Cortex of kidney (tissue), 1 donor: ENCODE measurements at places on chromosomes 2 and 18.

GRCh38 chr18:60508108-60508507, 135.5 kb upstream of the MC4R start:
- DNase-seq = no peak

GRCh38 chr2:99397266-99397920, 60.2 kb downstream of the EIF5B start:
- DNase-seq = no peak

DNA sequence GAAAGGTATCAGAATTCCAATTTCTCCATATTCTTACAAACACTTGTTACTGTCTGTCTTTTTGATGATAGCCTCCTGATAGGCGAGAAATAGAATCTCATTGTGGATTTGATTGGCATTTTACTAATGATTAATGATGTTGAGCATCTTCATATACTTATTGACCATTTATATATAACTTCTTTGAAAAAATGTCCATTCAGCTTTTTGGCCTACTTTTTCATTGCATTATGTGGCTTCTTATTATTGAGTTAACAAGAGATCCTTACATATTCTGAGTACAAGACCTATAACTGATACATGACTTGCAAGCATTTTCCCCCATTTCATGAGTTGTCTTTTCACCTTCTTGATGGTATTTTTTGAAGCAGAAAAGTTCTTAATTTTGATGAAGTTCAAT, 54.6 kb downstream of the QPCT start:
- no peak for DNase-seq

DNA sequence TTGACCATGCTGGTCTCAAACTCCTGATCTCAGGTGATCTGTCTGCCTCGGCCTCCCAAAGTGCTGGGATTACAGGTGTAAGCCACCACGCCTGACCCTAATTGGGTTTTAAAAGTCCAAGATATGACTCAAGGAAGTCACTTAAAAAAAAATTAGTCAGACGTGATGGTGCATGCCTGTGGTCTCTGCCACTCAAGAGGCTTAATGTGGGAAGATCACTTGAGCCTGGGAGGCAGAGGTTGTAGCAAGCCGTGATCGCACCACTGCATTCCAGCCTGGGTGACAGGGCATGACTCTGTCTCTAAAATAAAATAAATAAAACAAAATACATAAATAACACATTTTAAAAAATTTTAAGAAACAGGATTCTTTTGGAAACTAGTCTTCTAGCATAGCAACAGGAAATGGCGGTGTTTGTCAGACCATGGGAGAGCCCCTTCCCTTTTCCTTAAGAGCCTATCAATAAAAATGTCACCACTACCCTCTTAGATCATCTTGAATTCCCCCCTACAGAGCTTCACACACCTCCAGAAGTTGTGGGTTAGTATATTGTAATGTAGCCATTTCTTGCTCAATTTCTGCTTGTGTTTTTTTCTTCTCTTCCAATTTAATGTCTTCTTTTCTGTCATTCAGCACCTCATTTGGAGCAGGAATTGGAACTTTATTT, 20.1 kb downstream of the SFT2D3 start:
- no peak for DNase-seq

DNA sequence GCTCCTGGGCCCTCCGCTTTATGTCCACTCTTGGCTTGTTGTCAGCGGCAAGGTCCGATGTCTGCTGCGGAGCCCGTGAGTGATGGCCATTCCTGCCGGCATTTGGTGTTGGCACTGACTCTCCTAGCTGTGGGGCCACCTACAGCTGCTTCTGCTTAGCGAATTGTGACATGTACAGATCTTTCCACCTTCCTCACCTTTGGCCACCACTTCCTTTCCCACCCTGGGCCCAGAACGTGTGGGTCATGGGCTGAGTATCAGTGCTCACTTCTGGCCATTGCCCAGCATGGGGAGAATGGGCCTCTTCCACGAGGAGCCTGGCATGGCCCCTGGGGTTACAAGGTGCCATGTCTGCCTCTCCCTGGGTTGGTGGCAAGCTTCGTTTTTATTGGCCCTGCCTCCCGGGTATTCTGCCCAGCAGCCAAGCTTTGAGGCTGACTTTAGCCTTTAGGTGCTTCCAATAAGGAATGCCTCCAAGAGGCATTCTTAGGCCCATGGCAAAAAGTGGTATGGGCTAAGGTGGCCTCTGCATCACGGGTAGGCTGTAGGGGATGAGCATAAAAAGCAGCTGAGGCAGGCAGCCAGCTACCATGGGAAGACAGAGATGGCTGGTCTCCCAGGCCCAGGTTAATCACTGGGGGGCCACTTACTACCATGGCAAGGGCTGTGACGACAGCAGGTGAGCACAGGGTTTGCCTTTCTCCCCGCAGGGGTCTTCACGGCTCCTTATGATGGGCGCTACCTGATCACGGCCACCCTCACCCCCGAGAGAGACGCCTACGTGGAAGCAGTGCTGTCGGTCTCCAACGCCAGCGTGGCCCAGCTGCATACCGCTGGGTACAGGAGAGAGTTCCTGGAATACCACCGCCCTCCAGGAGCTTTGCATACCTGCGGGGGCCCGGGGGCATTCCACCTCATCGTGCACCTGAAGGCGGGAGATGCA, 65.8 kb downstream of the EMILIN2 start:
- DNase-seq = no peak

DNA sequence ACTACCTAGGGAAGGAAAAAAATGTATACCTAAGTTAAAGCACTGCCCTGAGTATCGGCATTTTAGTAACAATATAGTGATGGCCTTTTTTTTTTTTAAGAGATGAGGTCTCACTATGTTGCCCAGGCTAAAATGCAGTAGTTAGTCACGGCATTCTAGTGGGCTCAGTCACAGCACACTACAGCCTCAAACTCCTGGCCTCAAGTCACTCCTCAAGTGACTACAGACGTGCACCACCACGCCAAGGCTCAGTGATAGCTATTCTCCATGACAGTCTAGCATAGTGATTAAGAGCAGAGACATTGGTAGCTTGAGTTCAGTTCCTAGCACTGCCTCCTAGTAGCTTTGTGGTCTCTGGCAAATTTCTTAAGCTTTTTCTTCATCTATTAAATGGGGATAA, 27.6 kb downstream of the UBXN2A start:
- no peak for DNase-seq

- DNase-seq = no peak
Observed at GRCh38 chr2:218849721-218850120, 9.9 kb upstream of the WNT6 start.

GRCh38 chr2:127511090-127511695, 15.1 kb downstream of the IWS1 start:
- DNase-seq = no peak

DNA sequence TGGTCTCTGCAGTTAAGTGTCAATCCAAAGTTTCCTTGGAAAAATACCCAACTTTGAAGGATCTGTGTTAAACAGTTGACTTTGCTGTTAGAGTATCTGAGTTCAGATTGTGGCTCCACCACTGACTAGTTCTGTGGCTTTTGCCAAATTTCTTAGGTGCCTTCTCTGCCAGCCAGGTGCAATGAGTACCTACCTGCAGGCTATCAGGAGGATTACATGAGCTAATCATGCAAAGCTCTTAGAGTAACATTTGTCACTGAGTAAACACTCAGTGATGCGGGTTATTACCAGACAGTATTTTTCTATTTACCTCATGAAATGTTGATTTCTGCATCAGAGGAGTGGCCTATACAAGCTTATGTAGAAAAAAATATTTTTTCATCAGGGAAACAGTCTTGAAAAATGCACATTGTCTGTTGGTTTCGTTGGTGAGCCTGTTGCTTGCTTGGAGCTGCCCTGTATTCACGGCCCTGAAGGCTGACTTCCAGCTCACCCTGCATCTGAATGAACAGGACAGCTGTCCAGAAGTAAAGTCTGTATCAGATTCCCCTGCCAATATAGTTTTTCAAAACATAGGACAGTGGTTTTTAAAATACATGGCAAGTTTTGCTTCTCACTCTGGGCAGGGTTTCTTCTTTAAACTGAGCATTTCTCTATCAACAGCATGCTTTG, 235.1 kb downstream of the CDCA7 start:
- DNase-seq = no peak

GRCh38 chr2:44079686-44080085, 83.9 kb upstream of the LRPPRC start:
- DNase-seq = no peak

GRCh38 chr2:237488901-237489860, 2.1 kb downstream of the MLPH start:
- no peak for DNase-seq

GRCh38 chr2:126898636-126899035, at the start of gene TEX51:
TSS of gene TEX51 (plus strand) at chr2:126898890. CDS start at chr2:126898919, 29 bp downstream.
- no peak for DNase-seq

DNA sequence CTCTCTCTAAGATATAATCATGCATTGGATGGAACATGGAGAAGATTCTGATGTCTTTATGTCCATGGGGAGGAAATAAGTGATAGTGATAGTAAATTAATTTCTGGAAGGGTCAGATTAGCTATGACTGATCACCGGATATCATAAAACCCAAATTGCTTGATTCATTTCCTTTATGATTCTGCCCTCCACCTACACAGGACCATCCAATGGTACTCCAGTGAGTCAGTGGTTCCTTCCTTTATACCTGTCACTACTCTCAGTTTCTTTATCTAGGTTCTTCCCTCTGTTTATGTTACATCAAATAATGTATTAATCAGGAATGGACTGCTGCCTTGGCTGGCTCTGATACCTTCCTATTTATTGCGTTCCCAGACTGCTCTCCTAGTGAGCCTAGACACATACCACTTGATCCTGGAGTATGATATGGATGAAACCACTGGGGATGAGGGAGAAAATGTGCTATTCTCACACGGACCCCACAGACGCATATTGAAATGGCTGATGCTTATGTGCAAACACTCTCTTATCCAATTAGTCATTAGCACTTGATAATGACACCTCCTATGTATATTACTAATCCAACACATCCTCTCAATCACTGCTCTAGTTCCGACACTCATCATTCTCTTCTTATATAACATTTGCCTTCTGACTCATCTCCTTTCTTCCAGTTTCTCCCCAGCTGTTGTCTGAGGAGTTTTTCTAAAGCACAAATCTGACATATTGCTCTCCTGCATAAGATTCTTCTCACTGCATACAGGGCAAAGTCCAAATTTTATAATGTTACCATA, 315.6 kb downstream of the INSIG2 start:
- no peak for DNase-seq

DNA sequence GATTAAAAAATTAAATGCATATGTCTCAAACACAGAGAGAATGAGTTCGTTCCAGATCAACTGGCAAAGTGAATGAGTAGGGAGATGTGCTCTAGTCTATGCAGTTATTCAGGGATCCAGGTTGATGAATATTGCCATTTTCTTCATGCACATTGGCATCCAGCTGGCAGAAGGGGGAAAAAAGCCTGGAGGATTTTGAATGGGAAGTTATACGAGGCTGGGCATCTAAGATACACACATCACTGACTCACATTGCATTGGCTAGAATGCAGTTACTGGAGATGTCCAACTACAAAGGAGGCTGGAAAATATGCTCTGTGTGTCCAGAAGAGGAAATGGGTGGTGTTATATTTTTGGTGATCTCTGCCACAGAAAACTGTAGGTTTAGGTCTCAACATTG, 270.9 kb upstream of the FIGN start:
- DNase-seq = no peak

- no peak for DNase-seq
Observed at GRCh38 chr18:24876266-24876665, 415.8 kb downstream of the HRH4 start.

- DNase-seq = no peak
Observed at GRCh38 chr2:238157506-238158017, 1.2 kb upstream of the ERFE start.

GRCh38 chr2:54114936-54115283, 505 bp upstream of the ACYP2 start:
- DNase-seq = no peak

DNA sequence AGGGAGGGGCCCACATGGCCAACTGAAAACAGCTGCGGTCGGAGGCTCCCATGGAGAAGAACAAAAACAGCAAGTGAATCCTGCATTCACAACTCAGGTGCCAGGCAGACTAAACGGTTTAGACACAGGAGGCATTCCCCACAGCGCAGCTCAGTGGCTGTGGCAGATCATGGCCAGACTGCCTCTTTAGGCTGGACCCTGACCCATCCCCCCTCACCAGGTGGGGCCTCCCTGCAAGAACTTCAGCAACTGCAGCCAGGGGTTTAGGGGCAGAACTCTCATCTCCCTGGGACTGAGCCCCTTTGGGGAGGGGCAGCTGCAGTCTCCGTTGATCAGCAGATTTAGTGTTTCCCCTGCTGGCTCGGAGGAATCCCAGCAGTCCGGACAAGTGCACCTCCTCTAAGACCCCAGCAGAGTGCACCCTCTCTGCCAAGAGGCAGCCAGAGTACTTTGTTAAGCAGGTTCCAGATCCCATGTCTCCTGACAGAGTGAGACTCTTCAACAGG, 346.7 kb downstream of the SS18 start:
- DNase-seq = no peak

DNA sequence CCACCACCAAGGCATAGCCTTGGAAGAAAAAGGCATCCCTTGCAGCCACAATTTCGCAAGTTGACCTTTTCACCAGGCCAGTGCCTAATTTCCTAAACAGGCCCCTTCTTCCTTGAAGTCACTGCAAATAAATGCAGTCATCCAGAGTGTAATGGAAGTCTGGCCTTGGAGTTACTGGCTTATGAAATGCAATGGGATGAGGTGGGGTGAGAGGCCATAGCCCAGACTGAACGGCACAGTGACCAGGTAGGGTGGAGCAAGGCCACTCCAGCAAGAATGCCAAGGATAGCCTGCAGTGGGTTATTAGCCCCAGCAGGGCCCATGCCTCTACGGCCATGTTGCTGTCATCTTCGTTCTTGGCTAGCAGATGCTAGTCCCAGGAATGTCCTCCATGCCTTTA, 68.4 kb downstream of the BCL11A start:
- no peak for DNase-seq

GRCh38 chr2:234679741-234680687, 183.1 kb upstream of the ARL4C start:
- DNase-seq = no peak

DNA sequence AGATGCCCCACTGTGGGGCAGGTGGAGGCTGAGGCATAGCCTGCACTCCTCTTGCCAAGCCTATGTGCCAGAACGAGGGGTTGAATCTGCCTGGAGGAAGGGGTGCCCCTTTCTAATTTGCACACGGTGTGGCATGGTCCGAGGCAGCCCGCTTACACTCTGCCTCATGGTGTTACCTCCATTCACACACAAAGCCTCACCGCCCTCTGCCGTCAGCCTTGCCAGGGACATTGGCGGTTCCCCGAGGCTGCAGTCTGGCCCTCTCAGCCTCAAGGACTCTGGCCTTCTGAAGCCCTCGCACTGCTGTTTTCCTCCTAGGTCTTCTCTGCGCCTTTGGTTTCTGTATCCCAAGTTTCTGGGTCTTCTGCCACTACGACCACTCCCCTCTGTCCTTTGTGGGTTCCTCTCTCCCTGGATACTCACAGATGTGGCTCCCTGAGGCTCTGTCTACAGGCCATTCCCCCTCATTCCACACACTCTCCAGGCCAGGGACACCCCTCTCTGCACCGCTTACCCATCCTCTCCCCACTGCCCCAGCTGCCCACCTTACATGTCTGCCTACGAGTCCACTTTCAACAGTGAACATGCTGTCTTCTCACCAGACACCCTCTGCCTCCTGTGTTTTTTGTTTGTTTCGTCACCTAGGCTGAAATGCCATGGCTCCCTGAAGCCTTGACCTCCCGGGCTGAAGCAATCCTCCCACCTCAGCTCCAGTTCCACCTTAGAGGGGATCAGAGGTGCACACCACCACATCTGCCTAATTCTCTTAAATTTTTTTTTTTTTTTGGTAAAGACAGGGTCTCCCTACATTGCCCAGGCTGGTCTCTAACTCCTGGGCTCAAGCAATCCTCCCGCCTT, 7.9 kb upstream of the ASPRV1 start:
- DNase-seq = no peak
